ENCODE measurements at places on chromosomes 1 and 21.

GRCh38 chr1:63622849-63623566 is 29.8 kb downstream of the PGM1 start:
- no peak for DNase-seq

DNA sequence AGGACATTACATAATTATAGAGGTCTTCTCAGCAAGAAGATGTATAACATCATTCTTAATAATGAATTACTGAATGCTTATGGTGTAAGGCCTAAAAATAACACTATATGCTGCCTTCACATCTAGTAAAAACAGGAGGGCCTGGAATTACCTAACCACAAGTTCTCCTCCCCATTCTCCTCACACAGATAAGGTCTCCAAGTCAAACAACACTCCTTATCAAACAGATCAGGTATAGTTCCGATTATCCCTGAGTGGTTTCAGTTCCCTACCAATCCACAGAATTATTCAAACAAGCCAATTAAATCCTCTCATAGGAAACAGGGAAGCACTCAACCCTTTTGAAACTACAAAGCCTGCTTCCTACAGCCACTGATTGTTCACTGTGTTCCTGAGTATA is 4.0 kb upstream of the AGBL4 start:
- no peak for DNase-seq

GRCh38 chr1:109162626-109163025 is 48.7 kb downstream of the ELAPOR1 start:
- DNase-seq, result no peak

GRCh38 chr1:111504097-111504496 is 664 bp upstream of the ADORA3 start:
- DNase-seq, result no peak

DNA sequence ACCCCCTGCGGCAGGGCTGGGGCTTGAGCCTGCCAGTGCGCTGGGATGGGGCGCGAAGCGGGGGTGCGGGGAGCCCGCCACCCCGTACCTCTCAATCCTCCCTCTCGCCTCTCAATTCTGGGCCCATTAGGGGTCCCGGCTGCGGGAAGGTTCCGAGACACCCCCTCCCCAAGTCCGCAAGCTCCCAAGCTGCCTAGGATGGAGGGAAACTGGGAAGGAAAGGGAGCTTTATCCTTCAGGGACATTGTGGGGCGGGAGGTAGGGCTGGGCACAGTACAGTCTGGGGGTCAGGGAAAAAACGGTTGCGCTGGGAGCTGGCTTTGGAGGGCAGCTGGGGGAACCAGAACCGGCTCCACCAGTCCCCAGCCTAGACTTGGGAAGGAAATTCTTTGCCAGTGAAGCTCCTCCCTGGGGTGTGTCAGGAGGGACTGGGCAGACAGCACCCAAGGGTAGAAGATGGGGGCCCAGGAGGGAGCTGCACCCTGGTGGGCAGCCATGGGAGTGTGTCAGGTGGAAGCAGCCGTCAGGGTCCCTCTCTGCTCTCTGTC is 904 bp downstream of the GJB3 start:
- no peak for DNase-seq

DNA sequence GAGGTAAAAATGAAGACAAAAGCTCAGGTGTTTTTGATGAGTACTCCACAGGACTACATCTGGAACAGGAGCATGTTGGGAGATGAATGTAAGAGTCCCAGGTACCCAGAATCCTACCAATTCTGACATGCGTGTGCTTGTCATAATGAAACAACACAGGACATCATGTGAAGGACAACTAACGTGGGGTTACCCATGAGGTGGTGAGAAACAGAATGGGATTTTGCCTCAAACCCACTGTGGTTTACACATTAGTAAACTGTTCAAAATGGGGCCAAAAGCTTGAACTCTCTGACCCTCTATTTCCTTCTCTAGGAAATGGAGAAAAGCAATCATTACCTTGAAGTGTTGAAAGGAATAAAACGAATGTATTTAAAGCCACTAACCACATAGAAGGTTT is 266.2 kb downstream of the RGS7 start:
- no peak for DNase-seq

Data from lower leg skin (tissue), 4 donors.